Stimulated activated CD8-positive, alpha-beta memory T cell treated with anti-CD3 and anti-CD28 coated beads, Interleukin-4, amount 100 ng/mL, for 24 hours (primary cell): ENCODE measurements at places on chromosomes 12 and 14.

DNA sequence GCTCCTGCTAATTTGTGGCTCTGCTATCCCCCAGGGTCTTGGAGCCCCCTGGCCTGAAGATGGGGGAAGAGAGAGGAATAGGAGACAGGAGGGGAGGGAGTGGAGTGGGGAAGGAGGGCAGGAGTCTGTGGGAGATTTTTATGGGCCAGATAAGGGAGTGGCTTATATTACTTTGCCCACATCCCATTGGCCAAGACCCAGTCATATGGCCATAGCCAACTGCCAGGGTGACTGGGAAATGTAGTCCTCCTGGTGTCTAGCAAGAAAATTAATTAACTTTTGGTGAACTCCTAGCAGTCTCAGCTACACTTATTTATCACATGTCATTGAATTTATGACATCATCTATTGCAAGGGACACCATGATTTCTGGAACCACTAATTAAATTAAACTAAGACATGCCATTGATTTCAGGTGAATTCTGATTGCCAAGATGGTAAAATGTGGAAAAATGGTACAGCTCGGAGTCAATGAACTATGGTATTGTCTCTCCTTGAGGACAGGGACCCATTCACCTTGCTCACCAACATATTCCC lies 50.3 kb downstream of the ESRRB start:
- no peak for DNase-seq

DNA sequence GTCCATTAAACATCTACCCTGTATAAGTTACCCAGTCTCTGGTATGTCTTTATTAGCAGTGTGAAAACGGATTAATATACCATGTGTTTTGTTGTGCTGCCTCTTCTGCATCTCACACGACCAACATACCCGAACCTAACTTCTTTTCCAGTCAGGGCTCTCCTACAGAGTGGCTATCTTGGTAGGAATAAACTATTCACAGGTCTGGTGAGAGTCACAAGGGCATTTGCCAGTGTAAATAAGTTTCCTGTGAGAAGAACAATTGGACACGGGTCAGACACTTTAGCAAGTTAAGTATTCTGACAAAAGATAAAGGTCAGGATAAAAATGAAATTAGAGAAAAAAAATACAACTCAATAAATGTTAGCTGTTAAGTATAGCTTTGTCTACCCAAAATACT lies 60.9 kb downstream of the MYF5 start:
- no peak for DNase-seq

DNA sequence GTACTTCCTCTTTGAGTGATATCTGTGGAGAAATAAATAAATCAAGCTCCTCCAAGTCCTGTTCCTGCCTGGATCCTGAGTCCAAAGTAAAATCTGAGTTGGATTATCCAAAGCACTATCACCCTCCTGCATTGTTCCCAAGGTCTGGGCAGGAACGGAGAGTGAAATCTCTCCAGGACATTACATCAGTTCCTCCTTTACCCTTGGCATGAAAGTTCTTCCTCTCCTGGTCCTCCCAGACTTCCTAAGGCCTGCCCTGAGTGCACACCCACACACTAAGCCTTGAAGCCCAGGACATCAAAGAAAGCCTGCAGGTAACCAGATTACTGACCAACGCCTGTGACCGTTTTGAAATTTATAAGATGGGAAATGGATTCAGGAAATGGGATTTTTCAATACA lies 206.8 kb upstream of the BCL2L14 start:
- no peak for DNase-seq

DNA sequence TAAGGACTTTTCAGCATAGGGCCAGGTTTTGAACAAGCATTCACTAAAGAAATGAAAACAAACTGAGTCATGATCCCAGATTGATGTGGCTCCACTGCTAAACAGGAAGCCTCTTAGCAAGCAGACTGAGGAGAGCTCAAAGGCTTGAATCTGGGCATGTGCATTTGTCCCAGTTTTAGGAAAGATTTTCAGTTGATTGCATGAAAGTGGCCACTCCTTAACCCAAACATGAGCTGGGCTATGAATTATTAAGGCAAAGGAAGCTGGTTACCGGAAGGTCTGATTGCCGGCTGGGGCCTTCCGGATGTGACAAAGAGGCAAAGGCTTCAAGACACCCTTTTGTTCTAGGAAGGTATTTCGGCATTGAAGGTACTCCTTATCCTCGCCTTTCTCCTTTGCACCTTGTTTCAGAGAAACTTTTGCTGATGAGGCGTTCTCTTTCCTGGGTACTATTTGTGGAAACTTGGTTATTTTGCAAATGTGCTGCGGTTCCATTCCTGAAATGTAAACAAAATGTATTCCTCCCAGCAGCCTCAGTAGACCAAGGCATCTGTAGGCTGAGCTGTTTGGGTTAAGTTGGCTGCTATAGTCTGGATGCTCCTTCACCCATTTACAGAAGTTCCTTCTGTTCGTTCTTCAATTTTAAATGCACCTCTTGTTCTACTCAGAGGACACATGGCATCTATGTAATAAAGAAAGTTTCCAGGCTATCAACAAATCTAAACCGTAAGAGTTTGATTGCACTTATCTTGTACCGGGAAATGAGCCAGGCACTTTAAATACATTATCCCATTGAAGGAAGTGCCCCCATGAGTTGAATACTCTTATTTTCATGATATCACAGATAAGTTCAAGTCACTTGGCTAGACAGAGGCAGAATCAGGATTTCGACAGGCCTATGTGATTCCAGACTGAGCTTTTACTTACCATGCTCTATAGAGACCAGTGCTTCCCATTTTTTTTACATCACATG lies 115.6 kb upstream of the METAP2 start:
- DNase-seq, result no peak

GRCh38 chr14:66088656-66089055 lies 397.5 kb upstream of the CCDC196 start:
- DNase-seq, result no peak
